ENCODE measurements at places on chromosomes 7 and 10.

DNA sequence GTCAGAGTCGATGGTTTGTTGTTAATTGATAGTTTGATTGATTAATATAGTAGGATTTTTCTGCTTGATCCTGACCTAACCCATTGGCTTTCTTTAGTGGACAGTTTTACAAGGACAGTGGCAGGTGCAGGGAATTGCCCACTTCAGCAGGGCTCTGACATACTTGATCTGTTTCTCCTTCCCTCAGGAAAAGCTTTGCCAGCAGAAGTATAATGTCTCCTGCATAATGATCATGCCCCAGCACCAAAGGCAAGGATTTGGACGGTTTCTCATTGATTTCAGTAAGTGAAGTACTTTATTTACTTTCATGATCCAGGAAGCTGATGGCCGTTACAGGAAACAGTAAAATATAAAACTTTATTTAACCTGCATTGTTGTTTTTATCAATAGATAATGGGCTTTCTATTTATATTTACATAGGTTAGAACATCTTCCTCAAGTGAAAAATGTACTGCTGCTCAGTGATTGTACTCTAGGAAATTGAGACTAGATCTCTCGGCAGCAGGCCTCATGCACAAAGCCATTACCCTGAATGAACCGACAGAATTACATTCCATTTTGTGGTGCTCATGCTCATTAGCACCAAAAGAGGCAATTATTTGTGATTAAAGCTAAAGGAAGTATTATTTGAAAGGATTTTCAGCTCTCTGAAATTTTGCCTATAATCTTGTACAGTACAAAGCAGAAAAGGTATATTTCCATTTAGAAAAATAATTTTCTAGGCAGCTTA is 122.5 kb upstream of the SAMD8 start:
- DNase-seq: peak; percentile 60

- no peak for DNase-seq
Observed at GRCh38 chr10:93425861-93426260, 56.3 kb downstream of the MYOF start.

GRCh38 chr10:112176543-112176942 is 7.0 kb downstream of the GPAM start:
- DNase-seq: no peak

DNA sequence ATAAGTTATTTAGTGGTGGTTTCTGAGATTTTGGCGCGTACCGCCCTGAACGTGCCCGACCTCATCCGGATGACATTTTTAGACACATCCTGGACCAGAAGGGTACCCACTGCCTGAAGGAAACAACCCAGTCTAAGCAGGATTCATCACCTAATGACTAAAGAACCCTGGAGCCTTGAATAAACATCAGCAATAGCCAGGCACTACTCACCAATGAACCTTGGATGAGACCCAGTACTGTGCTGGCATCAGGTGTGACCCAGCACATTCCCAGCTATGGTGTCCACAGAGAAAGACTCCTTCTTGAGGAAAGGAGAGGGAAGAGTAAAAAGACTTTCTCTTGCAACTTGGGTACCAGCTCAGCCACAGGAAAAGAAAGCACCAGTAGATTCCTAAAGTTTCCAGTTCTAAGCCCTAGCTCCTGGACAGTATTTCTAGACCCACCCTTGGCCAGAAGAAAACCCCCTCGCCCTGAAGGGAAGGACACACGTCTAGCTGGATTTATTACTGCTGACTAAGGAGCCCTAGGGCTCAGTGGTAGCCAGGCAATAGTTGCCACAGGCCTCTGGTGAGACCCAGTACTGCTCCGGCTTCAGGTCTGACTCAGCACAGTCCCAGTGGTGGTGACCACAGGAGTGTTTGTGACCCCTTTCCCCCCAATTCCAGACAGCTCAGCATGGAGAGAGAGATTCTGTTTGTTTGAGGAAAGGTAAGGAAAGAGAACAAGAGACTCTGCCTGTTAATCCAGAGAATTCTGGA is 32.5 kb downstream of the ZNF277 start:
- DNase-seq: peak; percentile 39

GRCh38 chr10:126661841-126662515 is 8.5 kb downstream of the C10orf90 start:
- peak; percentile 77 for DNase-seq

DNA sequence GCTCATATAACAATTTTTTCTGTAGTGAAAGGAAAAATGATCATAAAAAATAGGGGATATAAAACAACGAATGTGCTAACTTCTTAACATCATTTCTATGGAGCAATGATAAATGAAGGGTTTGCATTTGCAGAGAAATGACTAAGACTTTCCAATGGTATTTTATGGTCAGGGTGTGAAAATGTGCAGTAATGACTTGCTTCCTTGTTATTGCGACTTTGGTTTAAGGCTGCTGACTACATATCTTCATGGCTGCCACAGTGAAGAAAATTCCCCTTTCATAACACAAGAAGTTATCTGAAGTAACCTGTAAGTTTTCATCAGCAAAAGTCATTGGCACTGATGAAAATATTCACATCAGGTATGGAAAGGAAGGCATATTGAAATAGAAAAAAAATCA is 166.1 kb upstream of the NRG3 start:
- DNase-seq: no peak

- DNase-seq: no peak
Observed at GRCh38 chr10:1418031-1418550, 319.2 kb downstream of the ADARB2 start.

DNA sequence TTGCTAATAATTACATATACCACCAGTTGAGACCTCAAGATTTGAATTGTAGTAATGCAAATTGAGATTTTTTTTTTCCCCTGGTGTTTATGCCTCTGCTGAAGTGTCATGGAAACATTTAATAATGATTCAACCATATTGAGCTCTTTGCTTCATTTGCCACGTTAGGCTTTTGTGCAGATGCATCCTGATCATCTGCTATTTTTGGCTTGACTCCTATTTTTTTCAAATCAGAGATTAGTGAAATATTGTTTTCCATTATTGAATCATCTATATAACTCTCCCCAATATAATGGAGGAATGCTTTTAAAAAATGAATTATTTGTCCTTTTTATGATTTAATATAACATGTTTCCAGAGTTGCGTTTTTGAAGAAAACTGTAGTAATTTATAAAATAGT is 115.1 kb downstream of the SRI start:
- no peak for DNase-seq

- DNase-seq: no peak
Observed at GRCh38 chr7:70585071-70585470, 546.9 kb upstream of the GALNT17 start.

DNA sequence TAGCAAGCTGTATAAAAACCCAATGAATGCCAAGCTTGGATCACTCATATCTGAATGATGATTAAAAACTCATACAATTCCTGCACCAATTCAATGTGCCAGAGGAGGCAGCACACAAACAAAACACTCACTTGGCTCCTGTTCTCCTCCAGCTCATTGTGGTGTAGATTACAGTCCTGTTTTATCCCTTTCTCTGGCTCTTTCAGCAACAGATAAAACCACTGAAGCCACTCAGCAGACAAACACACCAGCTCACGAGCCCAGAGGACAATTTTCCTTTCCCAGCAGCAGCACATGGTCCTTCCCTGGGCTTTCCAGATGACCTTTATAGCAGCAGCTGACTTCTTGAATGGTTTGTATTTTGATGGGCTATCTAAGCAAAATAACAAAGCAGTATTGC is 107.3 kb upstream of the STARD3NL start:
- peak; percentile 57 for DNase-seq

- peak; percentile 67 for DNase-seq
Observed at GRCh38 chr7:103729026-103729425, 260.4 kb downstream of the RELN start.

DNA sequence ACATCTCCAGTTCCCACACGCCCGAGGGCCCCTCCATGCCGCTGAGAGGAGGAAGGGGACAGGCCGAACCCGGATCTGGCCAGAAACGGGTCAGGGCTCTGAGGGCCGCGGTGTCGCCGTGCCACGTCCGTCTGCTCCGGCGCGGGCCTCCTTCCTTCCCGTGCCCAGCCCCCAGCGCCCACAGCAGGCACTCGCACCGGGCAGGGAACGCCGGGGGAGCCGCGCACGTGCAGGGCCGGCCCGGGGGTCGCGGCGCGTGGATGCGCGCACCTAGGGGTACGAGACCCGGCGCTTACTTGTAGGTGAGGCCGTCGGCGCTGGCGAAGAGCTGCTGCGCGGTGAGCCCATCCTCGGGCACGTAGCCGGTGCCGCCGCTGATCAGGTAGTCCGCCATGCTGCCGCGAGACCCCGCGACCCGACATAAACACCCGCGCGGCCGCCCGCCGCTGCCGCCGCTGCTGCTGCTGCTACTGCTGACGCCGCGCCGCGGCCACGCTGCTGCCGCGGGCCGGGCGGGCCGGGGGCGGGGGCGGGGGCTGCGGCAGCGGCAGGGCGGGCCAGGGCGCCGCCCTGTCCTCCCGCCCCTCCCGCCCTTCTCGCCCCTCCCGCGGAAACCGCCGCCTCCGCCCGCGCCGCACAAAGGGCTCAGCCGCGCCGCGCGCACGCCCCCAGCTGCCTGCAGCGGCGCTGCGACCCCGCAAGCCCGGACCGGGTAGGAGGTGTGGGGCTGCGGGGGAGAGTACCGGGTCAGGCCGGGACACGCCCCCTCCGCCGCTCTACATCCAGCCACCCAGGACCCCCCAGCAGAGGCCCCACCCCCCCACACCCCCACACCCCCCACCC is 4.1 kb downstream of the IMPDH1 start:
- peak; percentile 67 for DNase-seq

GRCh38 chr10:15585303-15585715 is 134.4 kb downstream of the ITGA8 start:
- DNase-seq: peak; percentile 47

DNA sequence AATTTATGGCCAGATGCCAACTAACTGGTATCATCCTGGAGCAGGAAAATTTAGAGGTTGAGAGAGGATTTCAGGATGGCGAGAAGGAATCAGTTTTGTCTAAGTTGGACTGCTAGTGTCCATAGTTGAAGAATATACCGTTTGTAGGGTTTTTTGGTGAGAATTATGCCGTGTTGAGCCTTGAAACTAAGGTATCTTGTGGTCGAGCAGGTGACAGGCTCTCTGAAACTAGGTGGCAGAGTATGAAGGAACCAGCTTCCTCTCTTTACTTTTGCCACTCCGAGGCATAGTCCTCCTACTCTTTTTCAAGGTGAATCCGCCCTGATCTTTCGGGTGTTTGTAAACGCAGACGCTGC is 9.7 kb downstream of the MDFIC start:
- DNase-seq: no peak

- no peak for DNase-seq
Observed at GRCh38 chr10:121457729-121458128, 140.5 kb downstream of the FGFR2 start.

DNA sequence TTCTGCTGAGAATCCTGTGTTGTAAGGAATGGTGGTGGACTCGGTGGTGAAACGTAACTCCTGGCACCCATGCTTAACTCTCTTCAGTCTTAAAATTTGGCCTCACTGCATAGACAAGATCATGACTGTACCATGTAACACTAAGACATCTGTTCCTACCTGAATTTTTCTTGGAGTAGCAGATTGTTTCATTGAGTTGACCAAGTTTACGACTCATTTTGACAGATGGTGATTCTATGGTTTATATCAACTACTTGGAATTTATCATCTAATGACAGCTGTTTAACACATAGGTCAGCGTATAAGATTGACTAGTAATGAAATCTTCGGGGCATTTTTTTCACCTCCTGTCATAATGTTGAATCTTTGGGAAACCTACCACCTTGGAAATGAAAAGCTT is 184.2 kb downstream of the CELF2 start:
- no peak for DNase-seq

DNA sequence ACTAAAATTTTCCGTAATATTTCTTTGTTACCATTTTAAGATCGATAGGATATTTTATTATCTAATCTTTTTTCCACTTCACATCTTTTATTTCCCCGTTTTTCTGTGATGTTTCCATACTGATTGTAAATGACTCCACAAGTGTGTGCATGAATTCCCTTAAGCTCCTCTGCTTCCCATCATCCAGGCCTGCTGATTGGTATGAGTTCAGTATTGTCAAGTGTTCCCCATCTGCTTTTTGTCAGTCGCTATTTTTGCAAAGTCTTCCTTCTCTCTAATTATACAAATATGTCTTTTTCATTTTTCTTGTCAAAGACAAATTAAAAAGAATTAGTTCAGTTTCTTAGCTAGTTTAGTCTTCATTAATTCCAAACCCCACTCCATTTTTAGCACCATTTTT is 184.7 kb downstream of the EXOC4 start:
- no peak for DNase-seq

DNA sequence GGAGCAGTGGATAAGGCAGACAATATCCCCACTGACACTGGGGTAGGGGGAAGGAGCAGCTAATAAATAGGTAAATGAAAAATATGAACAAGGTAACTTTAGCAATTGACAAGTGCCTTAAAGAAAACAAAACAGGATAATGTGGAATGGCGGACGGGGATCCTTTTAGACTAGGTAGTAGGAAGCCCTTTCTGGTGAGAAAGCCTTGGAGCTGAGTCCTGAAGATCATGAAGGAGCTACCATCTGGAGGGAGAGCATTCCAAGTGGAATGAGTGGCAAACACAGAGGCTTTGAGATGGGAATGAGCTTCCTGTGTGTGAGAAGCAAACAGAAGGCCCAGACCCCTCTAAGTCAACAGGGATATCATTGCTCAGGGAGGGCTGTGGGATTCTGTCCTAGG is 16.0 kb upstream of the ATXN7L1 start:
- DNase-seq: no peak

DNA sequence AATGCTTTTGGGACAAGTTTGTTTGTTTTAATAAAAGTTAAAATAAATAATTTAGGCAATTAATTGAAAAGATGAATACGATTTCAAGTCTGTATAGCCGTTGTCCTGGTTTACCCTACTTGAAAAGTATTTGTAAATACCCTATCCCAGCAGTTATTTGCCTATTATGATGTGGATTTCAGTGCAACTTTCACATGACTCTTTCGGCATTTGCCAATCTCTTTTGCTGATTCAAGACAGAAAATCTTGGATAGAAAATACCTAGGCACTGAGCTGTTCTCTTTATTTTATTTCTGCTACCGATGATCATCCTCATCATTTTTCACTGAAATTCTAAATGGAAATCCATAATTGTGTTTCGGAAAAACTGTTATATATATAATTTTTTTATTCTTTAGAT is 125.9 kb upstream of the FZD8 start:
- no peak for DNase-seq

GRCh38 chr10:98238391-98238790 is 29.6 kb downstream of the LOXL4 start:
- DNase-seq: no peak

DNA sequence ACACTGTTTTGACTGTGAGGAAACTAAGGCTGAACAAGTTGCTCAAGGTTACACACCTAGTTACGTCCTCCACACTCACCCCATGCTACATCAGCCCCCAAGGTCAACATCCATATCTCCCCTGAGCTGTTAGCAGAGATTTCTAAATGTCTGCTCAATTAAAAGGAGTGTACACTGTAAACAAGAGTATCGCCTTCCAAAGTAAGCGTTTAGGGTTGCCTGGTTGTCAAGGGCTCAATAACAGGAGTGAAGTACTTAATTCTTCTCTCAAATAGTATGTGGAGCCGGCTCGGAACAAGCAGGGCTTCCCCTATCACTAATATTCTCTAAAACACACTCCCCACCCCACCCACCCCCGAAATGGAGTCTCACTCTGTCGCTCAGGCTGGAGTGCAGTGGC is 412.8 kb upstream of the GALNT17 start:
- no peak for DNase-seq
